ENCODE measurements at places on chromosomes 13 and 19.

DNA sequence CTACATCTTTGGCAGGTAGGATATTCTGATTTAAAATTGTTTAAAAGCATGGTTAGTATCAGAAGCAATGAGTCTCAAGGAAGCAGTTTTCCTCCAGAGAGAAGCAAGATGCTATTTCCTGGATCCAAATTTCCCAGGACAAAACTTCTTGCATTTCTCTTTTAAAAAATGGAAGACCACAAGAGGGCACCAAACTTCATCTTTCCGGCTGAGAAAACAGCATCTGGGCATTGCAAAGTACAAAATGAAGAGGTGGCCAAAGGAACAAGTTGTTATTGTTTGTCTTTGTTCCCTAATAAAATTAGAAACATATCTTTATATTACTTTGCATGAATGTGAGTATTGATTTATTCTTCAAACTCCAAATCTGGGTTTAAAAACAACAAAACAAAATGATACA is 60.0 kb upstream of the LRCH1 start:
- no peak for DNase-seq

GRCh38 chr13:110352735-110353134 is 45.7 kb downstream of the COL4A2 start:
- DNase-seq, result no peak

- DNase-seq, result no peak
Observed at GRCh38 chr13:97233499-97233898, 11.4 kb downstream of the MBNL2 start.

DNA sequence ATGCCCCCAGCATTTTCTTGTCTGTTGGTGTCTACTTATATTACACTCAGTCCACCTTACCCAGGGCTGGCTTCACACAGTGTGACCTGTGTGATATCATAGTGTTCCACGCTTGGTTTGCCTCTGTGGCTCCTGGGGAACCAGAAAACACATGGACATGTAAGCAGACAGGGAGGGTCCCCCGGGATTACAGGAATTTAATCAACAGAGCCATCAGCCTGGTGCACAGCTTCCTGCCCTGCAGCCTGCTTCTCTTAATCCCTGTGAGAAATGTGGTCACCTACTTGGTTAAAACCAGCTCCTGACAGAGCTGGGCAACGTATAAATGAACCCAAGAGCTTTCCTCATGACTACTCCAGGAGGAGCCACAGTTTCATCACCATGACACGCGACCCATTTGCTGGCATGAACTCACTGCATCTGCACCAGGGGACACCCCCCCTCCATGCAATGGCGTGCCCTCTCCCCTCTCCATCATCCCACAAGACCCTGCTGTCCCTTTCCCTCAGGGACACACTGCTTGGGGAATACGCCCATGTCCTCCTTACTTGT is 152.1 kb downstream of the UQCRFS1 start:
- no peak for DNase-seq

DNA sequence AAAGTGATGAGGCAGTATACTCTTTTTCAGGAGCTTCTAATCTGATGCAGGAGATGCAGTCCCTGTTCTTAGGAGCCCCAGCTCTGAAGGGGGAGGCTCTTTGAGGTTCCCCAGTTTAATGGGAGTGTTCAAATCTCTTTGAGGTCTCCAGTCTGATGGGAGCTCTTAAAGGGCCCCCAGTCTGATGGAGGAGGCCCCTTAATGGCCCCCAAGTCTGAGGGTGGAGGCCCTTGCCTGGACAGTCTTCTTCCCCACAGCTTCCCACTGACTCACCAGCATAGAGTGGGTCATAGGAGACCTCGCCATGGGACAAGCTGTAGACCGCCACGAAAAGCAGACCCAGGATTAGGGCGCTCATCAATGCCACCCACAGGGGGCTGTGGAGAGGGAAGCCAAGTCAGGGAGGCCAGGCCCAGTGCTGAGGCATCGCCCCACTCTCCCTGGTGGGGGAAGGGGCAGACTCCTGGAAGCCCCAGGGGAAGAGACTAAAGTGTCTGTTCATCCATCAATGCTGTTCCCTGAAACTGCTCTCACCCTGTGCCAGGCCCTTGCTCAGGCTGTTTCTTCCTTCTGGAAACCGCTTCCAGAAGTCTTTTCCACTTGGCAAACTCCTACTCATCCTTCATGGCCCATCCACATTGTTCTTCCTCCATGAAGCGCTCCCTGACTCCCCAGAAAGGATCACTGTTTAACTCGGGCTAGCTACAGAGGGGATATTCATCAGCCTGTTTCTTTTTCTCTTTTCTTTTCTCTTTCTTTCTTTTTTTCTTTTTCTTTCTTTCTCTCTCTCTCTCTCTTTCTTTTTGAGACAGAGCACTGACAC is 2.1 kb downstream of the TM6SF2 start:
- no peak for DNase-seq

GRCh38 chr13:36509369-36509768 is 77.1 kb downstream of the CCNA1 start:
- no peak for DNase-seq
